T47D (cell line): ENCODE measurements at places on chromosomes 6 and 20.

DNA sequence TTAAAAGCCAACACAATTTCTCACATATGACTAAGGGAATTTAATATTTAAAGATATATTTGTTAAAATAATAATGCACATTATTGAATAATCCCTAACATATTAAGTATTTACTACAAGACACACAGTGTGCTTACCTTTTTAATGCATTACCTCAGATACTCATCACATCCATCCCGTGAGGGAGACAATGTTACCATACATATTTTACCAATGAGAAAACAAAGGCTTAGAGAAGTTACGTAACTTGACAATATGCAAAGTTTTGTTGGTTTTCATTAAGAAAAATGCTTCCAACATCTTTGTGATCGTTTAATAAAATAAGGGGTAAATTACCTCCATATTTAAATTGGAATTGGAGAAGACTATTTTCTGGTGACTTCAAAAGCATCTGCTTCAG lies 4.3 kb downstream of the IFNGR1 start:
- no peak for DNase-seq

- no peak for DNase-seq
Measured at GRCh38 chr20:20411402-20411801, 43.5 kb downstream of the INSM1 start.

- no peak for DNase-seq
Measured at GRCh38 chr20:36306553-36307411, 643 bp downstream of the DLGAP4 start.

DNA sequence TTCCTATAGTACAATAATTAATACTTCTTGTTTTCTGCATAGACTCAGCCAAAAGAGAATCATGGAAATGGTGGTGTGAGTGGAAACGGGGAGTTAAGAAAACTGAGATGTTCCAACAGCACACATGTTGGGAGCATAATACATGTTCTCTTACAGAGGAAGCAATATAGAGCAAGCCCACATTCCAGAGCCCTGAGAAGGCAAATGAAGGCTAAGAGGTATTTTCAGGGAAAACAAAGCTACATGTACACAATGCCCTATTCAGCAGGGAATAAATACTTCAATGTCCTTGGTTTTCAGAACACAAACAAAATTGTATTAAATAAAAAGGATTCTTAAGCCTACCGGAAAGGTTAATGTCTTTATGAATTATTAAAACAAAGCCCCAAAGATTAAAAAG lies 35.1 kb upstream of the SMIM8 start:
- no peak for DNase-seq

DNA sequence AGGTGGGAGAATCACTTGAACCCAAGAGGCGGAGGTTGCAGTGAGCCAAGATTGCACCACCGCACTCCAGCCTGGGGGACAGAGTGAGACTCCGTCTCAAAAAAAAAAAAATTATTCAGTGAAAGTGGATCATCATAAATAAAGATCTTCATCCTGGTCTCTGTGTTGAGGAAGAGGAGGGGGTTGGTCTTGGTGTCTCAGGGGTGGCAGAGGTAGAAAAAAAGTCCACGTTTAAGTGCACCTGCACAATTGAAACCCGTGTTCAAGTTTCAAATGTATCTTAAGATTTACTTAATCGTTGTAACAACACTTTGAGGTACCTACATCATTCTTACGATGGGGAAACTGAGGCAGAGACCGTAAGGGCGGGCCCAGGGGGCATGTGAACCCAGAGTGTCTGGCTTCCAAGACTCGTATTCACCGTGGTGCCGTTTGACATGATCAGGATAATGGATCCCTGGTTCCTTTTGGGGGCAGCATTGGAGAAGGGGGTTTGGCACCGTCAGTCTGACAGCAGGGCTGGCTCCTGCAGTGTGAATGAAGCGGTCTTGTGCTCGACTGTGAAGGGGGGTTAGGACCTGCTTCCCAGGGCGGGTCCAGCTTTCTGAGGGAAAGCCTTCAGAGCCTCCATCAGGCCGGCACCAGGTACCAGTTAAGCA lies 32.9 kb upstream of the ID1 start:
- no peak for DNase-seq

- DNase-seq = no peak
Measured at GRCh38 chr6:143549221-143549948, 37.9 kb upstream of the FUCA2 start.

GRCh38 chr6:143515766-143516355 lies 4.3 kb upstream of the FUCA2 start:
- DNase-seq = no peak

DNA sequence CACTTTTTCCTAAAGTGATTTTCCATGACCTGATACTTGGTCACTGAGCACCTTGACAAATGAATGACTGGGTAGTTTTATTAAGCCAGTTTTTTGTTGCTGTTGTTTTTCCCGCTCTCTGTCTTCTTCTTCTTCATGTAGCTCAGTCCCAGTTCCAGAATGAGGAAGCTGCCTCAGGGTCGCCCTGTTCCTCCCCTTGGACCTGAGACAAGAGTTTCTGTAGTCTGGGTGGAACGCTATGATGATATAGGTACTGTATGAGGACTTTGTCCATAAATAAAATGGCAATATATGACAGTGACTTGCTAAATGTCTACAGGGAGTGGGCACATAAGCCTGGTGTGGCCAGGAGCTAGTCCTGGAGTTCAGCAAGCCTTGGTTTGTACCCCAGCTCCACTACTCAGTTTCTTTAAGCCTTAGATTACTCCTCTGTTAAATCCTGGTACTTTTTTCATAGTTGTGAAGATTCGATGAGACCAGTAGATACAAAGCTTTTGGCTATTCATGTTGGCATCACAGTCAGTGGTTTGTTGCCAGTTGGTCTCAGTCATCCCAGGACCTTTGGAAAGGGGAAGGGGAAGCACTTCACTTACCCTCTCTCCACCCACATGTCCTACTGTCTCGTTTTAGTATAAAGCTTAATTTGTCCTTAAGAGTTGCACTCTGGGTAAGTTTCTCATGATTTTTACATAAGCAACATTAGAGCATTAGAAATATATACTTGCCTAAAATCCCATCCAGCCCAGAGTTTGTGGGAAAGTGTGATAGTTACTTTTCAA lies 11.1 kb upstream of the ADIG start:
- DNase-seq = no peak

DNA sequence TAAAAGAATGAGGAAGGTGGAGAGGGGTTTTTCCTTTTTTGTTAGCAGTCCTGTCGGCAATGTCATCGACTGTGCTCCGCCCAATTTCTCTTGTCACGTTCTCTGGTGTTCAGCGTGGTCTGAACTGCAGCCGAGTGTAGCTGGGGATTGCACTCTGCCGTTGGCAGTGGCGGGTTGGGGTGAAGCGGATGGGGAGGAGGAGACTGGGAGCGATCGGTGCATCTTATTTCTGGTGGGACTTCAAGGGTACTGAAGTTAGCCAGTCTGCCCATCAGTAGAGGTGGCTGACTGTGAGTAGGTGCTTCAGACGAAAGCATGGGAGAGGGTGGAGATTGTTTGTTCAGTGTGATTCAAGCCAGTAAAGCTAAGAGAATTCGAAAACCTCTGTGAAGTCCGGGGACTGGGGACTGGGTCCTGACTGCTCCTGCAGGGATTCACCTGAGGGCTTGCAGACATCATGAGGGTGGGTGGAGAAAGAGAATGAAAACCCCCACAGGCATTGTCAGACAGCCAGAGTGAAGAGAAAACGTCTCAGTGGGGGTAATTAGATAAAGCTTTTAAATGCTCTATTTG lies 5.1 kb downstream of the RREB1 start:
- DNase-seq = no peak

DNA sequence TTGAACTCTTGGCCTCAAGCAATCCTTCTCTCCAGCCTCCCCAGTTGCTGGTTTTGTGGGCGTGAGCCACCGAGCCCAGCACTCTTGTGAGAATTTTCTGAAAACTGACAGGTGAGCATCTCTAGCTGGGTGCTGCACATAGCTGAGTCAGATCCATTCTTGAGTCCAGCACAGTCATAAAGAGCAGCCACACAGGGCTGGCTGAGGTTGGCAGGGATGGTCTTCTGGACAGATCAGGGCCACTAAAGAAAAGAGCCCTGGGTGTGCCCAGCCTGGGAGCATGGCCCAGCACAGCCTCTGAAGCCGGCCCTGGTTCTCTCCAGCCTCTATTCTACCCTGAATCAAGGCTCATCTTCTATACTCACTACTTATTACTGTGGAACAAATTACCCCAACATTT lies 11.5 kb downstream of the DLGAP4 start:
- no peak for DNase-seq

- DNase-seq = no peak
Measured at GRCh38 chr6:18246205-18246604, 18.1 kb downstream of the DEK start.

GRCh38 chr20:21515300-21516179 lies 1.7 kb upstream of the NKX2-2 start:
- peak; percentile 43 for DNase-seq

DNA sequence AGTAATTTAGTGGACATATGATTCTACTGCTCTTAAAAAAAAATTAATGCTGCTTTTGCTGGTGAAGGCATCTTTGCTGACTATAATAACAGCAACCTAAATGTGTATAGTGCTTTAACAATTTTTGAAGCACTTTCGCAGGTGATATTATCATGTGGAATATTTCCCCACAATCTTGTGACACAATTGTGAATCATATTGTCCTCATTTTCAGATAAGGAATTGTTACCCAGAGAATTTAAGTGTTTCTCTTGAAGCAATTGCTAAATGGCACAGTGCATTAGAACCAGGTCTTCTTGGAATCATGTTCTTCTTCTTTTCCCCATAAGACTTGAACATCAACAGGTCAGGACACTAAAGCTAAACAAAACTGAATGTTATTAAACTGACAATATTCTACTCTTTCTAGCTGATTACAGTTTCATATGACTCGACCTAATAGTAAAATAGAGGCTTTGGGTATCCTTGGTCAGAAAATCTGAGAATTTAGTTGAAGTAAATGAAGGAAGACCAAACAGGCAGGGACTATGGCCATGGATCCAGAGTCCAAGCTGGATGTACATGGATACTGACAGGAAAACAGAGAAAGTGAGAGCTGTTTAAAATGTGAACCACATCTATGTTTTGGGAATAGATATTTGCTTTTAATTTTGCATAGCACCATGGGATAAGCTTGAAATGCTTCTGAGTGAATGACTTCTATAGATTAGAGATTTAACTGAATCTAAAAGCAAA lies 121.8 kb upstream of the SLC35B3 start:
- DNase-seq = no peak

DNA sequence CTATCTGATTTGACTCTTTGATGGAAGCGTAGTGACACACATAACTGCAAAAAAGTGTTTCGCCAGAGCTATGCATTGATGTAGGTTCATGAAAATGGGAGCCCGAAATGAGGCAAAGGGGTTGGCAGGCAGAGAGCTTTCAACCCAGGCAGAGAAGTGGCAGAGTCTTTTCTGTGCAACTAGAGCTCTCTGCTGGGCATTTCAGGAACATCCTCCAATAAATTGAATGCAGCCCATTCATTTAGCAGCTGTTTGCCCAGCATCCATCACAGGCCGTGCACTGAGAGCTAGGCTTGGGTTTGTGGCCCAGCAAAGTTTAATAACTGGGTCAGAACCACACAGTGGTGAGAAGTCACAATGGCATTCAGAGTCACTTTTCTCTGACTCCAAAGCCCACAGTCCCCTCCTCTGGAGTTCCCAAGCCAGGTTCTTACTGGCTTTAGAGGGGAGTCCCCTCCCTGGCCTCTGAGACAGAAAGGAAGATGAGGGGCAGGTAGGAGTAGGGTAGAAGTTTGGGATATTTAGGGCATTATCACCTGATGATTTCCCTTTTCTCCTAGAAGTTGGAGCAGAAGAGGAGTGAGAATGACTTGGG lies 31.8 kb upstream of the ELMO2 start:
- DNase-seq = peak; percentile 83

DNA sequence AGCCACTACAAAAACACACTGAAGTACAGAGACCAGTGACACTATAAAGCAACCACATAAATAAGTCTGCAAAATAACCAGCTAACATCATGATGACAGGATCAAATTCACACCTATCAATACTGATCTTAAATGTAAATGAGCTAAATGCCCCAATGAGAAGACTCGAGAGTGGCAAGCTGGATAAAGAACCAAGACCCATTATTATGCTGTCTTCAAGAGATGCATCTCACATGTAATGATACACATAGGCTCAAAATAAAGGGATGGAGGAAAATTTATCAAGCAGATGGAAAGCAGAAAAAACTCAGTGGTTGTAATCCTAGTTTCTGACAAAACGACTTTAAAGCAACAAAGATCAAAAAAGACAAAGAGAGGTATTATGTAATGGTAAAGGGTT lies 138.1 kb upstream of the PLN start:
- no peak for DNase-seq

DNA sequence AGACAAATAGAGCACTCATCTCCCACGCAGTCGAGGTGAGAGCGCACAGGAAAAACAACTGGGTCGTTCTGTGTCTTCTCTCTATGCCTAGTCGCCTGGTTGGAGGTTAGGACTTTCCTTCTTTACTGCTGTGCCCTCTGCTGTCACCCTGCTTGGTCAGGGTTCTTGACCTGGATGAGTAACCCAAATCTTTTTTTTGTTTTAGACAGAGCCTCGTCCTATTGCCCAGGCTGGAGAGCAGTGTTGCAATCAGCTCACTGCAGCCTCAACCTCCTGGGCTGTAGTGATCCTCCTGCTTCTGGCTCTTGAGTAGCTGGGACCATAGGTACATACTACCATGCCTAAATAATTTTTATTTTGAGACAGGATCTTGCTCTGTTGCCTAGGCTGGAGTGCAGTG lies 24.5 kb downstream of the PRPF6 start:
- DNase-seq = no peak

- no peak for DNase-seq
Measured at GRCh38 chr6:14524319-14524718, 406.7 kb downstream of the CD83 start.

- DNase-seq = no peak
Measured at GRCh38 chr20:25744261-25744660, 47.6 kb upstream of the ZNF337 start.

DNA sequence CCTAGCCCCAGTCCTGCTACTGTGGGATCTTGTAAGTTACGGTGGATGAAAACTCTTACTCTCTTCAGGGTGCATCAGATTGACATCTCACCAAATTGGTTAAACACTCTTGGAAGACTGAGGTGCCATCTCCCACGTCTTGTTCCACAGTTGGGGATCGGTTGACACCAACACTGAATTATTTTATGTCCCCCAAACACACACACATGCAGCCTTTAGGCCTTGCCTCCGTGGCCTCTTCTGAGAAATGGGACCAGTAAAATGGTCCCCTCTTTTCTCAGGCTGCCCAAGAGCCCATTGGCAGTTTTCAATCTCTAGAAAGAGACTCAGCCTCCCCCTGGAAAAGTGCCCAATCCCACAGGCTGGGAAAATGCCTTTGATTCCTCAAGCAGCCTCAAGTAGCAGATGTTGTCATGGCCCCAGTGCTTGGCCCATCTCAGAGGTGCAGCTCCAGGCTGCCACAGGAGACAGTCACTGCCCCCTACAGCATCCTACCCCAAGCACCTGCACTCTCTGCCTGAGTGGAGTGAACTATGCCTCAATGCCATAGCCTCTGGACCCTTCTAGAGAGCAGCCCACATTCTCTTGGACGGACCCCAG lies 163.9 kb downstream of the ANKRD60 start:
- DNase-seq = no peak

- DNase-seq = no peak
Measured at GRCh38 chr6:167244064-167244960, 46.8 kb upstream of the UNC93A start.
